ENCODE measurements at places on chromosomes 6 and 20.

DNA sequence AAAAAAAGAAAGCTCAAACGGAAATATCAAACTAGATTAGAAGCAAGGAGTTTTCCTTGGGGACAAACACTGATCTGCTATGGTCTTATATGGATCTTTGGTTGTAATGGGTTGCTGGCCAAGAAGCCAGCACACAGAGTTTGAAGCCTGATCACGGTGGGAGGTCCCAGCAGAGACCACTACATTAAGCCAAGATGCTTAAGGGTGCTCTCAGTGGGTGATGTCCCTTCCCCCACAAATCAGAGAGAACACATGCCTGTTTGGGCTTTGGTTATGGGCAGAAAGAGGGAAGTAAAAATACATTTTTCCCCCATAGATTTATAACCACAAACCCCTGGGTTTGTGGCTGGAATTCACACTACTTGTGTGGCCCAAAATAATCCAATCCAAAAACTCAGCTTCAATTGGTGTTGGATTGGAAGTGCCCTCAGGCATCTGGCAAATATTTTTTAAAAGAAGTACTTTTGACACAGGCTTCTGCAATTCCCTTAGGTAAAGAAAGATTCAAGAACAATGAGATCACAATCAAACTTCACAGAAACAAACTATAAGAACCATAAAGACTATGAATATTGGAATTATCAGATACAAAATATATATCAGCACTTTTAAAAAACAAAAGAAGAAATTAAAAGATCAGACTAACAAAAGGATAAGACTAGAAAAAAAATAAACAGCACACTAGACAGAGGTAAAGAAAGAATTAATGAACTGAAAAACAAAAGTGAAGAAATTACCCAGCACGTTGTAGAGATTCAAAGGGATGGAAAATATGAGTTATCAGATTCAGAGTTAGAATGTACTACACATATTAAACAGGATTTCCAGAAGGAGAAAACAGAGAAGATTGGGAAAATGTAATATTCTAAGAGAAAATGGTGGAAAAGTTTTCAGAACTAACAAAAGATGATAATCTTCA is 44.7 kb downstream of the ESF1 start:
- DNase-seq: no peak

- DNase-seq: no peak
These were observed 31.3 kb upstream of the ADGRF1 start for GRCh38 chr6:47073125-47074110.

DNA sequence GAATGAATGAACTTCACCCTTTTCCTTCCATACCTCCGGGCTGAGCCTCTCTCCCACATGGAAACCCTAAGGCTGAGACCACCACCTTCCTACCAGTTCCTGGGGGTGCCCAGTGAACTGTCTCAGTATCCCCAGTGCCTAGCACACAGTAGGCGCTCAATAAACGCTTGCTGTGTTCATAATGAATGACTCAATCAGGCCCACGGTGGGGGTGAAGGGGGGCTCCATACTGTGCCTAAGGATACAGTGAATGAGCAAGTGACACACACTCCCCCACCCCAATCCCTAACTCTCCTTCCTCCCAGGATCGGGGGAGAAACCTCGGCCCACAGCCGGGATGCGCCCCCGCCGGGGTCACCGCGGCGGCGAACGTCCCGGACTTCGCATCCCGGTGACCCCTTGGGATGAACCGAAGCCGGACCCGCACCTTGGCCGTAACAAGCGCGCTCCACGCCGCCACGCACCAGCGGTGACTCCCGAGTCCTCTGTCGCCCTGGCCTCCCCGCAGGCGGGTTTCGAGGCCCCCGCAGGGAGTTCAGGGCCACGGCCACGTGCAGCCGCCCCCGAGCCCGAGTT is 592 bp downstream of the KCNG1 start:
- DNase-seq: no peak

DNA sequence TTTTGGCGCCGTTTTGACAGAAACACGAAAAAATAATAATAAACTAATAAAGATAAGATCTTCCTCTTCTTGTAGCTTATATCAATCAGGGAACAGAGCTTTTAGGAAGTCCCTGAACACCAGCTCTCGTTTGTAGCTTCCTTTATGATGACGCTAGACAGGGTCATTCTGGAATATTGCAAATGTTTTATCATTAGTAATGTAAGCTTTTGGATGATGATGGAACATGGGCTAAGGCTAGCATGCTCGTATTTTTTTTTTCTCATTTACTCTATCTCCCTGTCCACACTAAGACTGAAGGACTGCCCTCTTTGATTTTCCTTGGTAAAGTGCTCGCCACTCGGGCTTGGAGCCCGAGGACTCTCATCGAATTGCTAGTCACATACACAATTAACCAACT is 22.1 kb upstream of the POM121L2 start:
- no peak for DNase-seq

DNA sequence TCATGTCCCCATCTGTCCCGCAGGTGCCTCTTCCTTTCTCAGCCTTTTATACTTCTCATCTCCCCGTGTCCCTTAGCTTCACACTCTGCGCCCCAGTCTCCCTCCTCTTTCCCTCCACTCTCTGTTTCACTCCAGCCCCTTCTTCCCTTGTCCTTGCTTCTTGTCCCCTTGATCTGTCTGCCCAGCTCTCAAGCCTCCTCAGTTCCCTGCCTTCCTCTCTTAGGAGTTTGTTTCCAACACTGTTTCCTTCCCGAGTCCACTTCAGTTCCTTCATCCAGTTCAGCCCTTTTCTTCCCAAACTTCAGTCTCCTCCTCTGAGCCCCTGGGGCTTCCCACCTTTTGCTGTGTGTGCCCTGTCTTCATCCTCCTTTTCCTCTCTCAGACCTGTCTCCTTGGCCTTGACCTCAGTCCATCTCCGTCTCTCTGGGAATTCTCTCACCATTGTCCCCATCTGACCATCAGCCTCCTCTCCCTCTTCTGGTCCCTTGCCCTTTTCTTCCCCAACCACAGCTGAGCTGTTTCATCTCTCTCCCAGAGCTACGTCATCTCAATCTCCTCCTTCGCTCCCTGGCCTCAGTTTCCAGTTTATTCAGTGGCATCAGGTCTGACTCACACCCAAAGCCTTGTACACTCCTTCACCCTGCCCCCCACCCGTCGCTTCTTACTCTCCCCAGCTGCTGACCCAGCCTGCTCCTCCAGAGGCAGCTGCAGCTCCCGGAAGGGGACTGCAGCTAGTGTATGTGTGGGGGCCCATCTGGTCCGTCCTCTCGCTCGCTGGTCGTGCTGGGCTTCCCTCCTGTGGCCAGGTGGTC is 2.7 kb upstream of the DDR1 start:
- DNase-seq: no peak

- no peak for DNase-seq
These were observed 18.2 kb upstream of the HDGFL1 start for GRCh38 chr6:22550971-22551670.

- peak; percentile 42 for DNase-seq
These were observed 2.0 kb downstream of the DXO start for GRCh38 chr6:31969712-31970603.

- no peak for DNase-seq
These were observed 67.4 kb upstream of the SNRPB2 start for GRCh38 chr20:16662467-16662866.

GRCh38 chr6:165325609-165326008 is 16.2 kb upstream of the C6orf118 start:
- no peak for DNase-seq

GRCh38 chr6:90547079-90547478 is 39.8 kb downstream of the MAP3K7 start:
- DNase-seq: no peak

- peak; percentile 13 for DNase-seq
These were observed 12.4 kb upstream of the CCN6 start for GRCh38 chr6:112041535-112041934.

GRCh38 chr6:100344761-100345160 is 120.0 kb downstream of the SIM1 start:
- peak; percentile 80 for DNase-seq

GRCh38 chr20:44418069-44418905 is 57.4 kb upstream of the TTPAL start:
- DNase-seq: no peak

- DNase-seq: no peak
These were observed 358.2 kb downstream of the PLCB1 start for GRCh38 chr20:8490076-8490830.

GRCh38 chr6:56055081-56055704 is 179.8 kb upstream of the BMP5 start:
- DNase-seq: no peak

- no peak for DNase-seq
These were observed 180.2 kb upstream of the MARCKS start for GRCh38 chr6:113676968-113677367.

DNA sequence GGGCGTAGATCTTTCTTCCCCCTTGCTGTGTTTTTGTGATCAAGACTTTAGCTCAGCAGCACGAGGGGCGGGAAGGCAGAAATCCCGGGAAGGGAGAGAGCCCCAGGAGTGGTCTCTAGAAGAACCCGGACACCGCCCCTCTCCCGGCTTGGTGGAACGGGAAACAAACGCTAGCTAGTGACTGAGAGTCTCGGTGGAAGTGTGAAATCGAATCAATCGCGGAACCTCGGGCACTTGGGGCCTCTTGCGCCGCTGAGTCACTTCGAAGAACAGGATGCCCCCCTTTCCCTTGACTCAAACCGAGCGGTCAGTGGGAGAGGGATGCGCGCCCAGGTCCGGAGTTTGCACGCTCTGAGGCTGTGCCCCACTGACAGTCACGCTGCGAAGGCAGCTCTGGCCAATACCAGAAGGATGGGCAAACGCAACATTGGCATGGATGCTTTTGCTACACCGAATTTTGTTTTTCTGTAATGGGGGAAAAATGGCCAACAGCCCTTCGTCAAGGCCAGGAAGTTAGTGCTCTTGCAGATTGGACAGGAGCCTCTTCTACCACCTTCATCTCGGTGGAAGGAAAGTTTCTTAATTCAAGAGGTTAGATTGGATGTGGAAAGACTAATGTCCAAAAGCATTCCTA is 1.6 kb upstream of the OLIG3 start:
- DNase-seq: no peak

GRCh38 chr6:25689966-25690365 is 38.0 kb downstream of the SCGN start:
- DNase-seq: no peak

DNA sequence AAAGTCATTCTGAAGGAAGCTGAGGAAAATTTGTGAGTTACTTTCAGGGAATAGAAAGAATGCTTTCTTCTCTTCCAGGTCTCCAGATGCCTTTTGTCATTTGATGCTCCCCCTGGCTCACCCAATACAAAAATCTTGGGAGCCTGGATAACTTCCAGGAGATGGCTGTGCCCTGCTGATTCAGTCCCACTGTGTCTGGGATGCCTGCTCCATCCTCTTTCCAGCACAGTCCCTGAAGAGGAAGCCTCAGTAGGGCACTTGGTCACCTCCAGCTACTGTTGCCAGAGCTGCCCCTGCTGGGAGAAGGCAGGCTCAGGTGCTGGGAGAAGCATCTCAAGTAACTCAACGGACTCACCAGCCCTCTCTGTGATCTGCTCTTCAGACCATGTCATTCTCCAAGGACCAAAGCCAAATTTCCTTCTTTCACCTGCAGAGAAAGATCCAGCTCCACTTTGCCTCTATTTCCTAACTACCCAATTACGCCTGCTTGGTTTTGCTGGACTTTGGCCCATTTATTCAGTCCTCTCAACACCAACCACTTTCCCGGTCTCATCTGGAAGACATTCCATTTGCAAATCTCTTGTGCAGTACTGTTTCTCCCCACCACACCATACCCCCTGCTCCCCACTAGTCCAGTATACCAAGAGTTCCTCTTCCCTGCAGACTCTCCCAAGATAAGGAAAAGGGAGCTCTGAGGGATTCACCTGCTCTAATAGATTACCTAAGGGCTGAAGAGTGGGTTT is 53.3 kb downstream of the SLC23A2 start:
- DNase-seq: no peak

DNA sequence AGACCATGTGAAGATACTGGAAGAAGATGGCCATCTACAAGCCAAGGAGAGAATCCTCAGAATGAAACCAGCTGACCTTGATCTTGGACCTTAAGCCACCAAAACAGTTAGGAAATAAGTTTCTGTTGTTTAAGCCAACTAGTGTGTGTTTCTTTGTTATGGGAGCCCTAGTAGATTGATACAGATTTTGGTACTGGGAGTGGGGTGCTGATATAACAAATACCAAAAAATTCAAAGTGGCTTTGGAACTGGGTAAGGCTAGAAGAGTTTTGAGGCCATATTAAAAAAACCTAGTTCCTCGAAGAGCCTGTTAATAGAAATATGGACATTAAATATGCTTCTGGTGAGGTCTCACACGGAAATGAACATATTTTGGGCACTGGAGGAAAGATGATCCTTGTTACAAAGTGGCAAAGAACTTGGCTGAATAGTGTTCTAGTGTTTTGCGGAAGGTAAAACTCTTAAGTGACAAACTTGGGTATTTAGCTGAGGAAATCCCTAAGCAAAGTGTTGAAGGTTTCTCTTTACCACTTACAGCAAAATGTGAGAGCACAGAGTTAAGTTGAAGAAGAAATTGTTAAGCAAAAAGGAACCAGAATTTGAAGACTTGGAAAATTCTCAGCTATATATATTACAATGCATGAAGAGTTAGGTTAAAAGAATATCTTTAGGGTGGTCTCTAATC is 55.1 kb upstream of the CD83 start:
- DNase-seq: no peak
